Osteoblast (primary cell): ENCODE measurements at places on chromosomes 6 and 20. TPM values are rescaled to one million over a fixed set of nuclear protein-coding genes. Genes with fewer than 3 reads are reported as not detected.

FAM209B gene
- 0.36 TPM in 1 of 2 replicates, not detected in the other for total RNA-seq

GPR63 gene
- under 0.01 TPM in 2 replicates for total RNA-seq

RALGAPB gene
- total RNA-seq: 42.7 and 43.6 TPM in 2 replicates

PPT2 gene
- 6.5 and 8.3 TPM in 2 replicates for total RNA-seq

DAAM2 gene
- 29.0 and 46.9 TPM in 2 replicates for total RNA-seq

GPR6 gene
- total RNA-seq: not detected in 2 replicates

LY6G5C gene
- total RNA-seq: 0.59 and 0.72 TPM in 2 replicates

RIPOR2 gene
- total RNA-seq: 1.4 and 2.1 TPM in 2 replicates

GJA1 gene
- total RNA-seq: 1,360 and 1,632 TPM in 2 replicates

LAMA5 gene
- total RNA-seq: 0.88 and 2.2 TPM in 2 replicates

PPP1R3G gene
- total RNA-seq: 3.3 and 3.5 TPM in 2 replicates

MEI4 gene
- not detected in 2 replicates for total RNA-seq

NKAIN4 gene
- not detected in 2 replicates for total RNA-seq

ESR1 gene
- total RNA-seq: 2.4 and 3.3 TPM in 2 replicates
